ENCODE measurements at places on chromosomes 12 and 14. TPM values are rescaled to one million over a fixed set of nuclear protein-coding genes. Genes with fewer than 3 reads are reported as not detected.

FGF6 gene
- total RNA-seq = not detected

SSTR1 gene
- not detected for total RNA-seq

PZP gene
- not detected for total RNA-seq

TULP3 gene
- total RNA-seq = 10.5 TPM

PLEKHH1 gene
- total RNA-seq = 0.99 TPM

CLEC9A gene
- not detected for total RNA-seq

RNASE7 gene
- not detected for total RNA-seq

CAPZA3 gene
- not detected for total RNA-seq

COX8C gene
- total RNA-seq = not detected

TAS2R42 gene
- total RNA-seq = not detected

RPGRIP1 gene
- total RNA-seq = not detected

WNT5B gene
- total RNA-seq = not detected

RNASE1 gene
- not detected for total RNA-seq

CCDC59 gene
- 45.1 TPM for total RNA-seq

EIF2B1 gene
- total RNA-seq = 73.6 TPM

ITGA5 gene
- total RNA-seq = 65.0 TPM

SIRT4 gene
- 1.2 TPM for total RNA-seq

MAPKAPK5 gene
- 49.5 TPM for total RNA-seq

AICDA gene
- not detected for total RNA-seq

ACADS gene
- 18.6 TPM for total RNA-seq

RAD9B gene
- 0.68 TPM for total RNA-seq

FSCB gene
- not detected for total RNA-seq

OR8S1 gene
- not detected for total RNA-seq

ZC2HC1C gene
- 1.3 TPM for total RNA-seq

MOK gene
- total RNA-seq = 3.3 TPM

LRTM2 gene
- total RNA-seq = not detected
